ENCODE measurements at places on chromosomes 3 and 15. TPM values are rescaled to one million over a fixed set of nuclear protein-coding genes. Genes with fewer than 3 reads are reported as not detected.
A peak's percentile ranks its signal among the peaks of the same experiment; 100 is the strongest.

The FBXL22 gene
- total RNA-seq, result 0.28 TPM

DNA sequence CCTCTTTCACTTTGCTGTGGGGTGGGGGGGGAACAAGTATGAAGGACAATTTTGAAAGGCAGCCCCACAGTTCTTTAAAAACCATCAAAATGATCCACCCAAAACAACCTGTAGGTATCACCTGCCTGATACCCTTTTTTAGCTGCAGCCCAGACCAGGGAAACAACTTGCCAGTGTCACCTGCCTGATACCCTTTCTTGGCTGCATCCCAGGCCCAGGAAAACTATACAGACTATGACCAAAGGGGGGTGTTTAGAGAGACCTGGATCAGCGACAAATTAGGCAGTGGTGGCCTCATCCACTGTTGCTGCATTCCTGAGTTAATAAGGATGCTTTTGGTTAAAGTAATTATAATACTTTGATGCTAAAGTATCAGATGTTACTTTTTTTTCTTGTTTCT, 122.0 kb downstream of the VPS13C start:
- DNase-seq, result no peak

GRCh38 chr3:143442814-143443447, 323.4 kb downstream of the CHST2 start:
- DNase-seq, result peak; percentile 11

GRCh38 chr15:100914876-100915275, 4.3 kb upstream of the LRRK1 start:
- DNase-seq, result peak; percentile 24

- DNase-seq, result no peak
These were observed 107.1 kb upstream of the LINGO1 start for GRCh38 chr15:77739591-77740378.

- no peak for DNase-seq
These were observed 82.7 kb downstream of the SLC25A26 start for GRCh38 chr3:66303491-66303901.

Data from IMR-90 (cell line).